ENCODE measurements at places on chromosomes 13 and 19. TPM values are rescaled to one million over a fixed set of nuclear protein-coding genes. Genes with fewer than 3 reads are reported as not detected.

RNF113B gene
- not detected for total RNA-seq

PLPPR3 gene
- total RNA-seq: 61.2 TPM

STOML3 gene
- not detected for total RNA-seq

CEACAM1 gene
- 0.94 TPM for total RNA-seq

OPA3 gene
- 13.0 TPM for total RNA-seq

PCDH20 gene
- 0.29 TPM for total RNA-seq

SMIM24 gene
- 1.9 TPM for total RNA-seq

CD33 gene
- 0.09 TPM for total RNA-seq

SYNE4 gene
- 20.4 TPM for total RNA-seq

MADCAM1 gene
- 1.2 TPM for total RNA-seq

PSG11 gene
- total RNA-seq: not detected

OVOL3 gene
- not detected for total RNA-seq

CRTC1 gene
- 19.0 TPM for total RNA-seq

ZNF836 gene
- total RNA-seq: 18.3 TPM

Data from H9 (cell line).